Stimulated activated CD8-positive, alpha-beta memory T cell treated with anti-CD3 and anti-CD28 coated beads, Interleukin-15, amount 100 ng/mL, for 4 hours (primary cell): ENCODE measurements at places on chromosomes 7 and 10.

DNA sequence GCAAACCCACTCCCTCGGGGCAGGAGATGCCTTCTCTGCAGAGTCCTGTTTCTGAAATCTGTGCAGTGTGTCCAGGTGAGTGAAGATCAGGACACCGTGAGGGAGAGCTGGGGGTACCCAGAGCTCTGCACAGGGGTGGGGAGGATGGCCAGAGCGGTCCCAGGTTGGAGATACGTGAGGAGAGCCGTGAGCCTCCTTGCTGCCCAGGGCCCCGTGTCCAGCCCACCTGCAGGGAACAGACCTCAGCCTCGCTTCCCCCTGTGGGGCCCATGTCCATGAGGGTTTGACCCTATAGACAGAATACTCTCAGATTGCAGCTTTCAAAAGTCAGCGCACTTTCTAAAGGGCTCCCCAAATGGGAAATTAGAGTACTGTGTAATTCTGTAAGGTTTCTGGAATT is 66.5 kb upstream of the EN2 start:
- DNase-seq, result no peak

DNA sequence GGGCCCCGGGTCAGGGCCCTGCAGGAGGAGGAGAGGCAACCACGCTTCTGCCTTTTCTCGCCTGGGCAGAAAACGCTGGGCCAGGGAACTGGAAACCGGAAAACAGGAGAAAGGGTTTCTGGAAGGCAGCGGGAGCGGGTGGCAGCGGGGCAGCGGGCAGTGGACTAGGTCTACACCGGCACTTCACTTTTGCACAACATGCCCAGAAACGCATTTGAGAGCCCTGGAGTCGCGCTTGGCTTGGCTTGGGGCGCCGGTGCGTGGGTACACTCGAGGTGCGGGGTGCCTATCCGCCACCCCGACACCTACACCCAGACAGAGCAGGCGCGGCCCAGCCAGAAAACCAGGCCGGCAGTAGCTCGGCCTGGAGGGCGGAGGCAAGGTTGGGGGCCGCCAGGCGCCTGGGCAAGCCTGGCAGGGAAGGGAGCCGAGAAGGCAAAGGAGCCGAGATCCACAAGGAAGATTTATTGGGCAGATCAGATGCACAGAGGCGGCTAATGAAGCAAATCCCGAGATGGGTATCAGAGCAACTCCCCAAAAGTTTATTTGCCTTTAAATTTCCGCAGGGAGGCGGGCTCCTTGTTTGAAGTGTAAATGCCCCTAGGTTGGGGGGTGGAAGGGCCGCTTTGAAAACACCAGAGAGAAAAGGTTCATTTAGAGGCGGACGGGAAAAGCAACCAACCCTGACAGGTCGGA is 3.2 kb upstream of the PAX2 start:
- DNase-seq, result no peak

DNA sequence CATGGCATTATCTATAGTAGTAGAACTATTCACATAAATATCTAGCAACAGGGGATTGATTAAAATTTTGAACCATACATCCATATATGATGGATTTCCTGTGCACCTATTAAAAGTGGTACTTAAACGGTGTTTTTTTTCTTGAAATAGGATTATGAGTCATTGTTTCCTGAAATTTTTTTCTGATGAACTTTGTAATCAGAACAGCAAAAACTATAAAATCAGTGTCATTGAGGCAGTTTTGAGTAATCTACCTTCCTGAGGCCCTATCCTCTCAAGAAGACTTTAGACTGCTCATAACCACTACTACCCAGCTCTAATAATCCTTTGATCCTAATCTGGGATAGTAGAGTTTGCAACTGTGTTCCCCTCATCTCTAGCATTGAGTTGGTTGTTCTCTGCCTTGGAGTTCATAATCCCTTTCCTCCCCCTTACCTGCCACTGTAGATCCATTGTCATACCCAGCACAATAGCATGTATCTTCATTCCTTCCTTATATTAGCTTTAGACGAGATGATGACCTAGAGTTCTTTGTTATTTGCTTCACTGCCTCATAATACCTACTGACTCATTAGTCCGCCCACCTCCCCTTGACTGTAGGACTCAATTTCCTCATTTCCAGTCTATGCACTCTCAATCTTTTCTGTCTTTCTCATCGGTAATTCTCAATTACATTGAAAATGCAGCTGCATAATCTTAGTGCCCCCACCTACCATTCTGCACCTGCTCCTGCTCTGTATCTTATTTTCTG is 133.4 kb downstream of the LRRC4 start:
- DNase-seq, result no peak

DNA sequence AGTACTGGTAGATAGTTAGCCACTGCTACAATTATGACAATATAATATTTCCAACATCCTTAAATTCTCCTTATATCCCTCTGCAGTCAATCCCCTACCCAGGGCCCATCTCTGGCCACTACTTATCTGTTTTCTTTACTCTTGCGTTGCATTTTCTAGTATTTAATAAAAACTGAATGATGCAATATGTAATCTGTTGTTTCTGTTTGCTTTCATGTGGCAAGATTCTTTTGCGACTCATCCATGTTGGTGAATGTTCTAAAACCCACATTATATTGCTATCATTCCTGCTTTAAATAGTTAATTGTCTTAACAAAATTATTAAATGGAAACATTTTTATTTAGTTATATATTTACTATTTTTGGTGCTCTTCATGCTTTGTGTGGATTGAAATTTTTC is 338.5 kb downstream of the MDFIC start:
- no peak for DNase-seq

- no peak for DNase-seq
Measured at GRCh38 chr7:143504937-143505297, 27.2 kb downstream of the TAS2R41 start.

DNA sequence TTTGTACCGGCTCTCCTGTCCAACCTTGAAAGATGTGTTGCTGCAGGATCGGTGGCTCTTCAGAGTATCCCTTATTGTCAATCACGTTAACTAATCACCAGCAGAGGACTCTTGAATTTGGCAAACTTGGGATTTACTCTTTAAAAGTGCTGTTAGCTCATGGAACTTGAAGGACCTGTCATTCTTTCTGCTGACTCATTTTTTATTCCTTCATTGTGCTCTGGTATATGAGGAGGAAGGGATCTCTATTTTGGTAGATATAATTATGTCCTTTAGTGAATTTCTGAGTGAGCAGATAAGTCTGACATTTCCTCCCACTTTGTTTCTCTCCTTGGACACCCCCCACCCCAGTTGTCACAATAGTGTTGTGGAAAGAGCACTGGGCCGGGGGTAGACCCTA is 175.1 kb upstream of the HDAC9 start:
- DNase-seq, result no peak

DNA sequence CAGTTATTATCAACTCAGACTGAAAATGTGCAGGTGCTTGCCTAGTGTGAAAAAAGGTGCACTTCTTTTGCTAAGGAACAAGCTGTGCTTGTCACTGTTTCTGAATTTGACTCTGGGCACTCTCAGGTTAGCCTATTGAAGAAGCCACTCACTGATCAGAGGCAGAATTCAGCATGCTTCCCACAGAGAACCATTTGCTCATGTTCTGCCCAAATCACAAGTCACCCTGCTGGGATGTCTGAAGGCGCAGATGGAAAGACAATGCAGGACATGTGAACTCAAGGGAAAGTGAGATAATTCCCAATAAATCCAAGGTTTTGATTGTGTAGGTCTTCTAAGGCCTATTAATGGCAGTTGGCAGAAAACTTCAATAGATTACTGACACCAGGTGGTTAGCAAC is 47.8 kb upstream of the CSTF2T start:
- DNase-seq, result no peak

DNA sequence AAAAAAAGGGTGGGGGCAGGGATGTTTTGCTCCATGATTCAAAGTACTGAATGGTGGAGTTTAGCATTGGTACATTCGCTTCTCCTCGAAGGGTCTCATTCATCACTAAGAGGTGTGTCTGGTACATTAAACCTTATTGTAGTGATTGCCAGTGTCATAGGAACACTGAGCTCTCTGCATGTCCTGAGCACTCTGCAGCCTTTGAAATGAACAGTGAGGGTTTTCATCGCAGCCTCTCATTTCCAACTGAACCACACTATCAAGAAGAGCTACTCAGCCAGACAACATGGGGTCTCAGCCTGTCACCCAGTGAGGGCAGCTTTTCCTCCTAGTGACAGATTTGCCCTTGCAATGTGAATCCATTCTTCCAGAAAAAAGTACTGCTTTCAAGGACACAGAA is 7.6 kb upstream of the DEPP1 start:
- no peak for DNase-seq

- no peak for DNase-seq
Measured at GRCh38 chr7:15463801-15464666, 97.8 kb downstream of the AGMO start.

DNA sequence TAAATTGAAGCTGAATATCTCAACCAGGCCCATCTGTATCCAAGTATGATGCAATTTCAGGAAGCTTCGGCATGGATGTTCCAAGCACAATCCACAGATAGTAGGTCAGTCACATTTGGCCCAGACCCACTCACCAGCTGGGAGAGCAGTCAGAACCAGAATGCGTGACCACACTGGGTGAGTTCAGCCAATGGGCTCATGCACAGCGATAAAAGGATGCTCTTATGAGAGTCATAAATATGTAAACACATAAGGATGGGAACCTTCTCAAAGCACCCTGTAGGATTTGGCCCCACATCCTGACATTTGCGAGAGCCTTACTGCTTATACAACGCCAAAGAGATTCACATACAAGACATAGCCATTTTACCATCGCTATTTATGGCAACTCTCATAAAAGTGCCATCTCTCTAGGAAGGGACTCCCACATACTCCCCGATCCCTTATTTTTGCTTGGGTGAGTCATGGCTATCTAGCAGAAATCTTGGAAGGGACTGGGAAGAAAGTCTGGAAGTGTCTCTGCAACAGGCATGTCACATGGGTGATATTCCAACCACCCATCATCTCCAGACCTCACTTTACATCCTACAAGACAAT is 3.0 kb downstream of the AFAP1L2 start:
- no peak for DNase-seq

GRCh38 chr10:86688398-86688921 is 20.1 kb downstream of the LDB3 start:
- DNase-seq, result no peak

- no peak for DNase-seq
Measured at GRCh38 chr7:1454542-1454941, 4.7 kb downstream of the MICALL2 start.

DNA sequence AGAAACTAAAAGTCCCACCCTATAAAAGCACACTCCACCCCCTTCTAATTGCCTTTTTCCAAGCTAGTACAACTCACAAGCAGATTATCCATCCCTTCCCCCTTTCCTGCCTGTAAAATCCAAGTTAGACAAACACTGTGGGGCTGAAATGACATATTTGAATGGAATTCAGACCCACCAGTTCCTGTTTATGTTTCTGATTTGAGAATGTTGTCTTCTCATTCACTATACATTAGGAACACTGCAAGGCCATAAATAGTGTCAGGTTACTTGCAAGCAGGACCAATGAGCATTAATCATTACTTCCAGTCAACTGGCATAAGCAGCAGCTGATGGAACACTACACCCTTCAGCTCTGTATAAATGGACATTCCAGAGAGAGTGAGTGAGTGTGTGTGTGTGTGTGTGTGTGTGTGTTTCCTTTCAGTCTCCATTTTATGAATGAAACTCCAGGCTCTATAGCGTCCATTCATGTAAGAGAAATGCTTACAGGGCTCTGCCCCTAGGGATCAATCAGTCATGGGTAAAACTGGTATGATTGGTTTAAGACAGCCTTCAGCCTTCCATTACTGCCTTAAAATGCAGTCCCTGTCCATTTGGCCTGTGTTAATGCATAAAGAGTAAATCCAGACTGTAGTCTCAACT is 69.3 kb downstream of the ETV1 start:
- DNase-seq, result no peak

GRCh38 chr7:116368965-116369364 is 130.6 kb upstream of the CAV2 start:
- no peak for DNase-seq

GRCh38 chr7:37974711-37975110 is 54.3 kb downstream of the EPDR1 start:
- DNase-seq, result no peak

DNA sequence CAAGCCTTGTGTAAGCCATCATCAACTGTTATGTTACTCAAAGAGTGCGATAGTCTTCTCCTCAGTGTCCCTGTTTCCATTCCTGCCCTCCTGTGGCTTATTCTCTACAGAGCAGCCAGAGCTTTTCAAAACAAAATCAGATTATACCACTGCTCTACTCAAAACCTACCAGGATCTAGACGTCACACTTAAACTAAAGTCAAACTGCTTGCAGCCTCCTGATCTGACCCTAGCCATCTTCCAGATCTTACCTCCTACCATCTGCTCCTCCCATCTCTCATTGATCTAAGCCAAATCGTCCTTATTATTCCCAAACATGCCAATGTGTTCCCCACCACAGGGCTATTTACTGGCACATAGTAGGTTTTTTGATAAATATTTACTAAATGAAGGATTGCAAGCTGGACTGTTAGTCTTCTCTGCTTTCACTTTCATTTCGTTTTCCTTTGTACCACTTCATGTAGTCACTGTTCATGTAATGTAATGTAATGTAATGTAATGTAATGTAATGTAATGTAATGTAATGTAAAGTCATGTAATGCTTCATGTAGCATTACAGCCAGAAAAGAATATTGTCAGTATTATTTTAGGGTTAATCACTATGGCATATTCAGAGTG is 116.1 kb downstream of the GPR37 start:
- DNase-seq, result no peak

DNA sequence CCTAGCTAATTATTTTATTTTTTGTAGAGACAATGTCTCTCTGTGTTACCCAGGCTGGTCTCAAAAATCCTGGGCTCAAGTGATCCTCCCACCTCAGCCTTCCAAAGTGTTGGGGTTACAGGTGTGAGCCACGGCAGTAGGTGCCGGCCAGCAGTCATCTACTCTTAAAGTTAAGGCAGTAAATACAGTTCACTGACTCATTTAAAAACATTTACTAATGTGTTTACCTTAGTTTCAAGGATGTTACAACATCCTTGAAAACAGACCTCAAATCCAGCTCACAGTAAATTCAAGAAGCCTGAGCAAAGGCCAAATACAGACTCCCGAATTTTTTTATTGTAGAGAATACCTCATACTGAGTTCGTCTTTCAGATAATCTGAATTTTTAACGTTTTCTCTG is 29.6 kb upstream of the ABCB4 start:
- no peak for DNase-seq

DNA sequence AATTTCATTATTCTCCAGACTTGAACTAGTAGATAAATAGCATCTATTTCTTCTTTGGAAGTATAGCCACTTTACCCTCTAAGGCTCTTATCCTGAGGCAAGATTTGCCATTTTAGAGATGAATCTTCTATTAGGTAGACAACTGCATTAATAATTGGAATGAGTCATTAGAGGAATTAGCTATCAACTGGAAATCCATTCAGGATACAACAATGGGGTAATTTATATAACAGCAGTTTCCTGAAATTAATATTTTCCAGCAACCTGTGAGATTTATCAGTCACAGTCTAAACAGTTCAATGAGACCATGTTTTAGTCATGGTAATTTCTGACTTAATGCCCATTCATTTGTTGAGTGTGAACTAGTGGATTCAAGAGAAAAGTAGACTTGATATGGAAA is 928.6 kb upstream of the MBL2 start:
- no peak for DNase-seq
